ENCODE measurements at places on chromosomes 4 and X.

DNA sequence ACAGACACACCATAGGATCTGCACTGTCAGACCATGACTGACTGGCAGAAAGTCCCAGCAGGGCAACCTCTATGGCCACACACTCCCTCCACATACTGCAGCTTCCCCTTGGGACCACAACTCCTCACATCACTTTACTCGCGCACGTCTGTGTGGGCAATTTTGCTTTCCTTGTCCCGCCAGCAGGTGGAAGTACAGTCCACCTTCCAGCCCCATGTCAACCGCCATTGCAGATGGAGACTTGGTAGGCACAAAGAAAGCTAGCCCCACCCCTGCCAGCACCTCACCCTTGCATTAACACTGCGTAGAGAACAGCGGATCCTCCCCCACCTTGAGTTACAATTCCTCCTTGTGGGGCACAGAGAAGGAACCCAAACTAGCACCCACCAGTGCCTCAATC lies 74.4 kb upstream of the NAP1L2 start:
- no peak for DNase-seq

- DNase-seq, result no peak
These were observed 30.0 kb downstream of the C4orf50 start for GRCh38 chr4:5988086-5988845.

- DNase-seq, result no peak
These were observed 105.1 kb downstream of the PHF8 start for GRCh38 chrX:53939127-53939526.

DNA sequence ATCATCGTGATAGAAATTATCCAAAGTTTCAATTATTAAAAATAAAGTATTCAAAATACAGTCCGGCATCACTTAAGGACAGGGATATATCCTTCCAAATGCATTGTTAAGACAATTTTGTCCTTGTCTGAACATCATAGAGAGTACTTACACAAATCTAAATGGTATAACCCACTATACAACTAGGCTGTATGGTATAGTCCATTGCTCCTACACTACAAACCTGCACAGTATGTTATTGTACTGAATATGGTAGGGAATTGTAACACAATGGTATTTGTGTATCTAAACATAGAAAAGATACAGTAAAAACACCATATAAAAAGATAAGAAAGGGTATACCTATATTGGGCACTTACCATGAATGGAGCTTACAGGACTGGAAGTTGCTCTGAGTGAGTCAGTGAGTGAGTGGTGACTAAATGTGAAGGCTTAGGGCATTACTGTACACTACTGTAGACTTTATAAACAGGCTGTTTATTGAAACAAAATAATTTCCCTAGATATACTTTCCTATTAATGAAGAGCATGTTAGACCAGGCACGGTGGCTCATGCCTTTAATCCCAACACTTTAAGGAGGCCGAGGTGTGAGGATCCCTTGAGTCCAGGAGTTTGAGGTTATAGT lies 44.8 kb upstream of the PTPN13 start:
- DNase-seq, result peak; percentile 81

GRCh38 chr4:23235628-23236390 lies 543.1 kb downstream of the GBA3 start:
- no peak for DNase-seq

DNA sequence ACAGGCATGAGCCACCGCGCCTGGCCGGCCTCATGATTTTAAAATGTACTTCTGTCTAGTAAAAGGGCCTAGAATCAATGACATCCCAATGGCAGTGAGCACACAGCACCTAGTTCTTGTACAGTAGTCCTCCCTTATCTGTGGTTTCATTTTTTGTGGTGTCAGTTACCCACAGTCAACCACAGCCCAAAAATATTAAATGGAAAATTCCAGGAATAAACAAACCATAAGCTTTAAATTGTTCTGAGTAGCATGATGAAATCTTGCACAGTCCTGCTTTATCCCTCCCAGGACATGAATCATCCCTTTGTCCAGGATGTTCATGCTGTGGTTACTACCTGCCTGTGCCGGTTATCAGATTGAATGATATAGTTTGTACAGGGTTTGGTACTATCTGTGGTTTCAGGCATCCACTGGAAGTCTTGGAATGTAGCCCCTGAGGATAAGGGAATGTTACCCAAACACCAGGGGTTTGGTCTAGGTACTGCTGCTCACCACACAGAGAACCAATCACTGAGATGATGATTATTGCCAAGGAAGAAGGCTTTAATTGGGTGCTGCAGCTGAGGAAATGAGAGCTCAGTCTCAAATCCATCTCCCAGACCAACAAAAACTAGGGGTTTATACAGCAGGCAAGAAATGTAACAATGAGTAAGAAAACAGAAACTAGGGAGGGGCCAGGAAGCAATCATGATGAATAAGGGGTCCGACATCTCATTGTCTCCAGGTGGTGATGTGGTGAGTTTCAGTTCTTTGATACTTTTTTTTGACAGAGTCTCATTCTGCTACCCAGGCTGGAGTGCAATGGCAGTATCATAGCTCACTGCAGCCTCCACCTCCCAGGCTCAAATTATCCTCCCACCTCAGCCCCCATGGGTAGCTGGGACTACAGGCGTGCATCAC lies 16.2 kb upstream of the FHL1 start:
- peak; percentile 86 for DNase-seq

DNA sequence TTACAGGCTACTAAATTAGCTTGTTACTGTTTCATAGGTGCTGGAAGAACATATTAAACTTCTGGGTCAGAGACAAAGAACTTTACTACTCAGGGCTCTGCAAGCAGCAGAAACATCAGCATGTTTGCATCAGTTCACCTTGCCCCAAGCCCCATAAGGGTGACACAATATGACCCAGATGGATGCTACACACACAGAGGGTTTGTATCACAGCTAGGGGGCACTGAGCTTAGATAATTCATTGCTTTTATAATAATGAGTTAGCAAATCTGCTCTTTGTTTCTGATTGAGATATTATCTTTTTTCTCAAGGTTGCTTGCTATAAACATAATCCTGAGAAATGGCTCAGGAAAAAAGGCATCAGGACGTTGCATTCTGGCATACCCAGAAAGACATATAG lies 4.8 kb upstream of the SYNPO2 start:
- DNase-seq, result no peak

GRCh38 chrX:40625294-40625693 lies 2.1 kb downstream of the MPC1L start:
- DNase-seq, result no peak

- DNase-seq, result no peak
These were observed 57.6 kb upstream of the PRDM8 start for GRCh38 chr4:80139671-80140070.

DNA sequence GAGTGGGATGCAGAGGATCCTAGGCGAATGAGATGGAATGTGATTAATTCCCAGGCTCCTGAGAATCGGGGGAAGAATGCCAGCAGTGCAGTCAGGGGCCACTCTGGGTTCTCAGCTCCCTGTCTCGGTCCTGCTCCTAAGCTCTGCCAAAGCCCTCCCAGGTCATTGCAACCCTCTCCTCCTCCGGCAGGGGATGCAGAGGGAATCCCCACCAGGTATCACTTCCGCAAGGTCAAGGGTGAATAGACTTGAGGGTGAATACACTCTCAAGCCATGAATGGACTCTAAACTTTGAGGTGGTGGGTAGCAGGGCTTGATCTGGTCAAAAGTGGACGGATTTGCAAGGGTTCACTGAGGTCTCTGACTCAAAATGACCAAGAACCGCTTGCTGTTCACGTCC lies 139.3 kb upstream of the MXRA5 start:
- no peak for DNase-seq

- peak; percentile 14 for DNase-seq
These were observed 8.5 kb upstream of the NUDT6 start for GRCh38 chr4:122930862-122931261.

DNA sequence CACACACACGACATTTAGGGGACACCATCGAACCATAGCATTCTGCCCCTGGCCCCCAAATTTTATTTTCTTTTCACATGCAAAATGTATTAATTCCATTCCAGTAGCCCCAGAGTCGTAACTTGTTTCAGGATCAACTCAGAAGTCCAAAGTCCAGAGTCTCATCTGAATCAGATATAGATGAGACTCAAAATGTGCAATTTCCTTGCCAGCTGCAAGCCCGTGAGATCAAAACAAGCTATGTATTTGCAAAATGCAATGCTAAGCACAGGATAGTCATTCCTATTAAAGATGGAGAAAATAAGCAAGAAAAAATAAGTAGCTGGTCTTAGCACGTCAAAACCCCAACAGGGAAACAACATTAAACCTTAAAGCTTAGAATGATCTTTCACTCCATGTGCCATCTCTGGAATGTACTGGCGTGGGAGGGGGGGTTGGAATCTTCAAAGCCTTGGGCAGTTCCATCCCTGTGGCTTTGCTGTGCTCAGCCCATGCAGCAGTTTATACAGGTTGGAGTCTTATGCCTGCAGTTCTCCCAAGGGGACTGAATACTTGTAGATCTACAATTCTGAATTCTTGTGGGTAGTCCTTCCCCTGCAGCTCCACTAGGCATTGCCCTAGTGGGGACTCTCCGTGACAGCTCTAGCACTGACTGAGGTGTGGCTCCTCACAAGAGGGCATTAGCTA lies 47.7 kb upstream of the SYTL5 start:
- no peak for DNase-seq

Data from epithelial cell of esophagus (primary cell).